HFFc6 (cell line): ENCODE measurements at places on chromosomes 6 and 20.

DNA sequence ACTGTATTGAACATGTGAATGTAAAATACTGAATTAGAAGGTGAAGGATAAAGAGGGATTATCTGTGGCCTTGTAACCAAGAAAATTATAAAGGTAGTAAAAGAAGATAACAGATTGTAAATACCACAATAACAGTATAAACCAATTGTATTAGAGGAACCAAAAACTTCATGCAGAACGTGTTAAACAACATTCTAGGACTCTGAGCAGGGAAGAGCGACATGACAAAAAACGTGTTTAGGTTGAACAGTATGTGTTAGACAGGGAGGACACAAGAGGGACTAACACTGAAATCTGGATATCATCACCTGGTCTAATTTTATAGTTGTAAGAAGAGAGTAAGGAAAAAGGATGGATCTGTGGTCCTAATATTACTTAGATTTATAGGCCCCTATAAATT, 259.0 kb upstream of the RUNX2 start:
- no peak for DNase-seq

DNA sequence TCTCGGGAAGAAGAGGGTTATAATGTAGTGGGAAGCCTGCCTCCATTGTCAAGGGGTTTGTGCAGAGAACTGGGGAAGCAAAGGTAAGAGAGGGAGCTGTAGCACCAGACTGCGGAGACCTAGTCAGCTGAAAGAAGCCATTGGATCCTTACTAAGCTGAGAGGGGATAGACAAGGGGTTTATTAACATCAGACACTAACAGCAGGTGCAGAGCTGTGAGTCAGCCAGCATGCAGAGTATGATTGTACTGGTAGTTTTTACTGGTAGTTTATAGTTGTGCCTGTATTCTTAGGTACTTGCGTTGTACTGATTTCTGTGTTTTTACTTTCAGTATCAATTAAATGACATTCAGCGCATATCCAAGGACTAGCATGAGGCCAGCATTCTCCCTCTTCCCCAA, 17.8 kb upstream of the COL19A1 start:
- no peak for DNase-seq

DNA sequence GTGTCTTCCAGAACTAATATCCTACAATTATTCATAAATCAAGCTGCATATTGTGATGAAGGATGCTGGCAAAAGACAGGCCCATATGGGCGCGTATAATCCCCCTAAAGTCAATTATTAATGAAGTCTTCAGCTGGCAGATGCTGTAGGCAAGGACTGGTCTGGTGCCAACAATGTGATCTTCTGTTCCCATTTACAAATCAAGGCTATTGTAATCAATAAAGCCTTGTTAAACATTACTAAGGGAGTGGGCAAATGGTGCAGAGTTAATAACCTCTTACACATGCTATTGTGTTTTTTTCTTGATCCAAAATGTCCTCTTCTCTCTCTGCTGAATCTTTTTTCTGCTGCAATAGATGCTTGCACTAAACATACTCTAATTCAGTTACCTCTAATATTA, 119.0 kb downstream of the ALDH8A1 start:
- no peak for DNase-seq

DNA sequence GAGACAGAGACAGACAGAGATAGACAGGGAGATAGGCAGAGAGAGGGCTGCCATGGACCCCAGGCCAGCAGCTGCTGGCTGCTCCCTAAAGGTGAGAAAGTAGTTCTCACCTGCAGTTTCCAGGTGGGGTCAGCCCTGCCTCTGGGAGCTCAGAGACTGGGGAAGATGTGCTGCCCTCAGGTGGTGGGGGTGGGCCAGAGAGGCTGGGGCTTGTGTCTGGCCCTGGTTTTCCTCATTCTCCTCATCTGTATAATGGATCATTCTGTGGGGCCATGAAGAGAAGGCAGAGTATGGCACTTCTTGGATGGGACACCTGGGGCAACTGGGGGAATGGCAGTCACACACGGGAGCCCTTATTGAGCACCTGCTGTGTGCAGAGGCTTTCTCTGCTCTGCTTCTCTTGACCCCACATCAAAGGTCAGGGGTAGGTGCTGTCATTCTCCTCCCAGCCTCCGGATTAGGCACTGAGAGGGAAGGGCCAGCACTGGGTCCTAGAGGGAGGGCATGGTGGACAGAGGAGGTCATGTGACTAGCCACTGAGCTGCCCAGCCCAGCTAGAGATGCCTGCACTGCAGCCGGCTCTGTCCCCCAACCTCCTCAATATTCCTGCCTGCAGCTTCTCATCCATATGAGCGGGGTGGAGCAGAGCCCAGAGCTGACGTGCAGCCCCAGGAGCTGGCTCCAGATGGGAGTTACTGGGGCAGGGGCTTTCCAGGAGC, 4.1 kb downstream of the ANGPT4 start:
- DNase-seq: no peak

DNA sequence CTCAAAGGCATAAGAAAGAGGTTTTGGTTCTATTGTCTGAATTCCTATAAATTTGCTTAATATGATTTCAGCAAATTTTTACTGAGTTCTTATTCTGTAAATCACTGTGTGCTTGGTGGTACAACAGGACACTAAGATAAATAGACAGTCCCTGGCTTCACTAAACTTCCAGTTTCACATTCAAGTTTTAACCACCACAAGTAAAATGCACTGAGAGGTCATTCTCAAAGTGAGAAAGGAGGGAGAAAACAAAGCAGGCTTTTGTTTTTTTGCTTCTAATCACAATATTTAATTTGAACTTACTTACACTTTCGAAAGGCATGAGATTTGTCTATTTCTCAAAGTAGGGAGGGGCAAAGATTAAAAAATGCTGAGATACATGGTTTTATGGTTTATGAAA, 445.7 kb downstream of the CDC5L start:
- DNase-seq: no peak

- peak; percentile 94 for DNase-seq
These were observed 213.0 kb upstream of the CITED2 start for GRCh38 chr6:139587469-139587868.

- DNase-seq: peak; percentile 88
These were observed 193.3 kb downstream of the SASH1 start for GRCh38 chr6:148535976-148536375.

DNA sequence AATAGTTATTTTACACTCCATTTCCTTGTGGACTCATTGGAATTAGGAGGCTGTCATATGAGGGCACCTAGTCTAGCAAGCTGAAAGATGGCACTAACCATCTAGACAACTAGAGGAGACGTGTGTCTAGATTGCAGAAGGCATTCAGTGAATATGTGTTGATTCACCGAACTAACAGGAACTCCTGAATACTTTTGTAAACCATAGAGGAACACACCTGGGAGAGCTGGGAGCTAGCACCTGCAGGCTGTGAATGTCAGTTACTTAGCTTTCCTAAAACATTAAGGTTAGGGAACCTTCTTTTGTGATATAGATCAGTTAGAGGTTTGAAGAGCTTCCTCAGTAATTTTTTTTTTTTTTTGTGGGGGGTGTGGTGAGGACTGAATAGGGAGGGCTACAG, 7.7 kb downstream of the OPN5 start:
- DNase-seq: no peak

DNA sequence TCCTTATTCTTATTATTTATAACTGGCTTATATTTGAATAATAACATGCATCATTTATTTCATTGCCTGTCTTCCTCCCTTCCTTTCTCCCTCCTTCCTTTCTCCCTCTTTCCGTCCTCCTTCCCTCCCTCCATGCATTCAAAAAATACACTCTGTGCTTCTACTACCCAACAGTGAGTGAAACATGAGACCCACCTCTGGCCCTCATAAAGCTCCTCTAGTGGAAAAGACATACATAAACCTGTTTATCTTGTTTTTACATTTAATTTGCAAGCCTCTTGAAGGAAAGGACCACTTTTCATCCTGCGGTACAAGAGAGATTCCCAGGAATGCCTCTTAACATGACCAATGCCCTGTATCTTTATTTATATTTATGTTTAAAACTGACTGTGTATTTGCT, 21.8 kb upstream of the ISM1 start:
- no peak for DNase-seq

DNA sequence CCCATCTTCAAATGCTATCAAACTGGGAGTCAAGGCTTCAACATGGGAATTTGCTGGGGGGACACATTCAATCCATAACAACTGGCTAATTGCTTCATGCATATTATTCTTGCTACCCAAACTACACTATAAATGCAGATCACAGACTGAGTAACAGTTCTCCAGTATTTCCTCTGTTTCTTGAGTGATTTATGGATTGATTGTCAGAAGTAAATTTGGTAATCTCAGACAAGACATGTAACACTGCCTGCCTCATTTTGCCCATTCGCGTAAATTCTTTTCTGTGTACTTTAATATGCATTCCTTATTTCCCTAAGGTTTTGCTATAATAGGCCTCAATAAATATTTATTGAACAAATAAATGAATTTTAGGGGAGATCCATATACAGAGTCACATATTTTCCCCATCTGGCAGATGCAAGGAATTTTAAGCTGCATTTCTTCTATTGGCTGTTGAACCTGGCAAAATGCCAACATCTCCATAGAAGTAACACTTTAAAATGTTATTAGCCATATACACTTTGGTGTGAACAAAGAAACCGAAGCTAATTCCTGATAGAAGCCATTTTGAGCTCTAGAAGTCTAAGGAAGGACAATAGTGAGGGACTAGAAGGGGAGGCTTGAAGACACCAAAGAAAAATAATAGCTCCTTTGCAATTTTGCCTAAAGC, 98.2 kb downstream of the QRSL1 start:
- no peak for DNase-seq

DNA sequence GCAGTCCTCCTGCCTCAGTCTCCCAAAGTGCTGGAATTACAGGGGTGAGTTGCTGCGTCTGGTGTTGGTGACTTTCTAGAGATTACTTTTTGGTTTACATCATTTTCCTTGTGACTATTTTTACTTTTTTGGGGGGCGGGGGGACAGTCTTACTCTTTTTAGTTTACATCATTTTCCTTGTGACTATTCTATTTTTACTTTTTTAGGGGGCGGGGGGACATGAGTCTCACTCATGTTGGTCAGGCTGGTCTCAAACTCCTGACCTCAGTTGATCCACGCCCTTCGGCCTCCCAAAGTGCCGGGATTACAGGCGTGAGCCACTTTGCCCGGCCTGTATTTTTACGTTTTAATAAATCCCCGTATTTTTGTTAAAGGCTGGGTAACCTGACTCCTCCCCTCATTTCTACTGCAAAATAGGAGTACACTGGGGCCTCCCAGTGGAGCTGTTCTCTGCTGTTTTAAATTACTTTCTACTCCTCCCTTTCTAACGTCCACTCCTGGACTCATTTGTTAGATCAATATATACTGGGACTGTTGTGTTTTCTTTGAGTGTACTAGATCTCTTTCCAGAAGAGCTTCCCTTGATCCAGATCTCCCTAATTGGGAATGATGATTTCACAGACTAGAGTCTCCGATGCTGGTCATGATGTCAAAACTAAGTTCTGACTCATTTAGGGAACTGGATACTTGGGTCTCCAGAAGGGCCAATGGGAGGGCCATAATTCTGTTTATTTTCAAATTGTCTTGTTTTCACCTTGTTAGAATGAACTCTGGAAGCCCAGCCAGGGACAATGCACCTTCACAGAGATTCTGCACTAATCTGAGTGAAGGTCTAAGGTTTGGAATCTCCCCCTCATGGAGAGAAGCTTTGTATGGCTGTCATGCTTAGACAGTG, 9.2 kb downstream of the HSPA1B start:
- peak; percentile 60 for DNase-seq

DNA sequence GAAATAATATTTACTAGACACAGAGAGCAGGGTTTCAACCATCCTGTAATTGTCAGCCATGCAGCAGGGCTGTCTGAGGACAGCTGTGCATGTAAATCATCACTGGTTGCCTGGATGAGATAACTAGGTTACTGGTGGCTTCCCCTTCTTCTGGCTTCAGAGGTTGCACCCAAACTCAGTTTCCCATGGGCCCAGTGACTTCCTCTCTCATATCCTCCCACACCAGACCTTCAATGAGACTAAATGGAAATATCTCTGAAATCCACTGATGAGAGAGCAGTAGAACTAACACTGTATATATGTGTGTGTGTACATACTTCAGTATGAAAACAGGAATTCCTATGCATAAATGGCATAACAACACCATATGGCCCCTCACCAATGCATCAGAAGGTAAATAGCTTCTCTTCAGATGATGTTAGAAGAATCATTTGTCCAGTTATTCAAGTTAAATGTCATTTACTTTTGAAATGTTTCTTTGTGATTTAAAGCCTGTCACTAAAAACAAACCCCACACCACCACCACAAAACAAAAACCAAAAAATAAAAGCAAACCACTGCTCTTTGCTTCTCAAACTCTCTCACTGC, 51.0 kb upstream of the IL20RA start:
- DNase-seq: no peak

DNA sequence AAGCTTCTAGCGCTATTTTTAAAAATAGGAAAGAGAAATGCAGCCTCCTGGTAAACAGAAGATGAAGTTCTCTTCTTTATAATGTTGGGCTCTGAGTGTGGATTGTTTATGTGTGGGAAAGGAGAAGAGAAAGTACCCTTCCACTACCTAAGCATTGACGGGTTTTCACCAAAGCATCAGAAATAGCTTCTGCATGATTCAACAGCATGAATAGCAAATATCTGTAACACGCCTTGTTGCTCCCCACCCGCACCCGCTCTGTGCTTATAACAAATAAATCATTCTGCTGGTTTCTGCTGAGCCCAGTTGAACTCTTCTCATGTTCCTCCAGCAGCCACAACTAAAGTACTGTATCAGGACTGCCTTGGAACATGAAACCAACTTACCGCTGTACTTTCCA, 20.7 kb downstream of the TXLNB start:
- no peak for DNase-seq

- DNase-seq: no peak
These were observed 80.8 kb upstream of the PTPN1 start for GRCh38 chr20:50429412-50429811.

GRCh38 chr20:11426948-11427347, 490.7 kb upstream of the BTBD3 start:
- no peak for DNase-seq

- no peak for DNase-seq
These were observed 7.1 kb downstream of the TMEM74B start for GRCh38 chr20:1177680-1178079.

GRCh38 chr6:16592223-16592911, 168.9 kb downstream of the ATXN1 start:
- DNase-seq: no peak

DNA sequence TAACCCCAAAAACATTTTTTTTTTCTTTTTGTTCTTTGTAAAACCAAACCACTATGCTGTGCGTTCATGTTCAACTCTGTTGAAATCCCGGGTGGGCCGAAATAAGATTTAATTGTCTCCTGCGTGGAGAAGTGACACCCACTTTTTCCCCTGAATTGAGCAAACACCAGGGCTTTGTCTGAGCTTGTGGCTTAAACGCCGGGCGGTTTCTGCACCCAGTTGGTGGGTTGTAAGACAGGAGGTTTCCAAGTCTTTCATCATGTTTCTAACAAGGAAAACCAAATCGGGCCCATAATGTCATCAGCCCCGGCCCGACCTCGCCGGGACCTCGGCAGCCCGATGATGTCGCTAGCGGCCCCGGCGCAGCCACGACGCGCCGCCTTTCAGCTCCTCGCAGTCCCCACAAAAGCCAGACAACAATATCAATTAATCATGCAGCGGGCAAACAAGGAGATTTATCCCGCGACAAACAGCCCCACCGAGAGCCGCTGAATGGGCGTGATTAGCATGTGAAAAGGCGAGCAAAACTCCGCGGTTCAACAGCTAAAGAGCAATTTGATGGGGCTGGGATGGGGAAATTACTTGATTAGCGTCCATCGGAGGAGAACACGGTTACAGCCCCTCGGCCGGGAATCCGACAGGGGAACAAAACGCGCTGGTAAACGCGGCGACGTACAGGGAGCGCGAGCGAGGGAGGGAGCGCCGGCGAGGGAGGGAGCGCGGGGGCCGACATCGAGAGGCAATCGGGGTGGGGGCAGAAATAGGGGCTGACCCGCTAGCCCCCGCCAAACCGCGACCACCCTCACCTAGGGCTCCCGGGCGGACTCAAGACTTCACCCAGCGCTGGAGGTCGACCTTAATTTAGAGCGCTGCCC, 5.3 kb downstream of the LINC00237 start:
- no peak for DNase-seq
